OCI-M1 (cell line): ENCODE measurements at places on chromosomes 7 and 10.

- peak; percentile 84 for DNase-seq
These were observed 95.5 kb downstream of the CTBP2 start for GRCh38 chr10:125064681-125065492.

DNA sequence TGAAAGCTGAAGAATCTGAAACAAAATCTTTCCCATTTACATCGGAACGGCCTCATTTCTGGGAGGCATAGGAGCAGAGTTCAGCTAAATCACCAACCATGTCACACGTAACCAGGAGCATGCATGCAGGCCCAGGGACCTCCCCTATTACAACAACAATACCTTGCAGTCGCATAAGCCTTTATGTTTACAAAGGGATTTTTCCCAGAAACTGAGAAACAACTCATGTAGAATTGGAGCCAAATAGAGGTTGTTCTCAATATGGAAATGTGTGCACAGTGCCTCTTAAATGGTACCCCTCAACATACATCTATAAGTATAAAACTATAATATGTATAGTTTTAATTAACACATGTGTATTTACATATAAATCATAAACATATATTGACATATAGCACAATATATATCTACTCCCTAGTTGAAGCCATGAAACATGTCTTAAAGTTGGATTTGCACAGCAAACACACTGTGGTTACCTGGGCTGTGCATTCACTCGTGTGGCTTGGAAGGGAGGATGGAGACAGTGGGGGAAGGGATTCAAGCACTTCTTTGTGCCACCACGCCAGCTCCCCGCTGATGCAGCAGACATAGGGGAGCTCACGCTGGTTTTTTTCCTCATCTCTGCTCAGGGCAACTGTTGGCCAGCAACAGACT, 35.0 kb upstream of the DGKI start:
- DNase-seq, result no peak

GRCh38 chr10:50615658-50616057, 8.1 kb downstream of the SGMS1 start:
- no peak for DNase-seq

DNA sequence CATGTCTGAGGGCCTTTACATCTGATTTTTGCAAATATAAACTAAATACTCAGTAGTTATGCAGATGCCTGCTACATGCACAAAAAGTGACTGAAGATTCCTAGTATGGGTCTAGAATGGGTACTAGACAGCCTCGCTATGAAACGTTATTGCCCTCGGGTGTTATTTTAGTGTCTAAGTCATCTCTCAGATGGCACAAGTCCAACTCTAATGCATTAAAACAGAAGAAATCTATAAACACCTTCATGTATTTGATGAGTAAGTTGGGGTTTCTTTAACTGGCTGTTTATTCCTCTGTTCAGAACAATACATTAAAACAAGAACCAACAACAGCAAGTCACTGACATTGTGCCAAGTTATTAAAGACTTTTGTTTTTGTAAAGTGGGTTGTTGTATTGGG, 41.6 kb downstream of the TEX36 start:
- DNase-seq, result no peak

DNA sequence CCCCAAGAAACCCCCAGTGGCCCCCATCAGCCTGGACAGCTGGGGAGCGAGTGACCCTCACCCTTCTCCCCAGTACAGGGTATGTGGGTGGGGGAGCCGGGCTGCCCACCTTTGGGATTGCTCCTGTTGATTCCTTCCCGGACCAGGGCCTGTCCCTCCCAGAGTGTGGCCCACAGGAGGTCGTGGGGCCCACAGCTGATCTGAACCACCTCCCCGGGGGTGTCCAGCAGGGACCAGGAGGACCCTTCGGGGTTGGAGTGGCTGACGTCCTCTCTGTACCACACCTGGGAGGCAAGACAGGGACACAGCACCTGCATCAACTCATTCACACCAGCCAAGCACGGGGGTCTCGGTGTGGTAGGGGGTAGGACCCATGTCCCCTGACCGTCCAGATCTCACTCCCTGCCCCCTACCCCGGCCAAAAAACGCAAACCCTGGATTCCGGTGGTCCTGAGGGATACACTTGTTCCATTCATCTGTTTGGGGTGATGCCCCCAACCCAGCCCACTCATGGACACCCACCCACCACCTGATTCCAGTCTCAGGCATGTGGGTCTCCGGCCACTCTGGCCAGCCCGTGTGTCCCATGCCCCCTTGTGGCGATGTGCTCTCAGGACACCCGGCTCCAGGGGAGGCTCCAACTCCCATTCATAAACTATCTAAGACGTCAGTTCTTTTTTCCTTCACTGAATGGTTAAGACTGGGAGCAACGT, 10.9 kb downstream of the TECPR1 start:
- DNase-seq, result peak; percentile 83

DNA sequence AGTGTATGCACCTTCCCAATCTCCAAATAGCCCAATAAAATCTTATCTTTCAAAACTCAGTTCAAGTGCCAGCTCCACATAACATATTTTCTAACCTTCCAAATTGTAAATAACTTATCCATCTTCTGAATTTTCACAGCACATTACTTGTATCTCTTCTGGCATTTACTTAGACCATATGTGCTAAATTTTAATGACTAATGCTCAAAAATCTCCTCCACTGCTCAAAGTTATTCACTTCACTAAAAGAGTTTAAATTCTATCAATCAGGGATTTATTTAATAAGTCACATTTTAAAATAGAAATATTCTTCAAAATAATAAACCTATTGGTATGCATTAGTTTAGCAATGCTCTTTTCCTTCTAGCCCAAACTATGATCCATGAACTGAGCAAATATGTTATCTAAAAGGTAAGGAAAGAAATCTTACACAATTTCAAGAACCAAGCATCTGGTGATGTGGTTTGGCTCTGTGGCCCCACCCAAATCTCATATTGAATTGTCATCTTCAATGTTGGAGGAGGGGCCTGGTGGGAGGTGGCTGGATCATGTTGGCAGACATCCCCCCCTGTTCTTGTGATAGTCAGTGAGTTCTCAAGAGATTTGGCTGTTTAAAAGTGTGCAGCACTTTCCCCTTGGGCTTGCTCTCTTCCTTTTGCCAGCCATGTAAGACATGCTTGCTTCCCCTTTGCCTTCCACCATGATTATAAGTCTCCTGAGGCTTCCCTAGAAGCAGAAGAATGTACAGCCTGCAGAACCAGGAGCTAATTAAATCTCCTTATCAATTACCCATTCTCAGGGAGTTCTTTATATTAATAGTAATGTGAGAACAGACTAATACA, 28.1 kb upstream of the GPR22 start:
- DNase-seq, result no peak

DNA sequence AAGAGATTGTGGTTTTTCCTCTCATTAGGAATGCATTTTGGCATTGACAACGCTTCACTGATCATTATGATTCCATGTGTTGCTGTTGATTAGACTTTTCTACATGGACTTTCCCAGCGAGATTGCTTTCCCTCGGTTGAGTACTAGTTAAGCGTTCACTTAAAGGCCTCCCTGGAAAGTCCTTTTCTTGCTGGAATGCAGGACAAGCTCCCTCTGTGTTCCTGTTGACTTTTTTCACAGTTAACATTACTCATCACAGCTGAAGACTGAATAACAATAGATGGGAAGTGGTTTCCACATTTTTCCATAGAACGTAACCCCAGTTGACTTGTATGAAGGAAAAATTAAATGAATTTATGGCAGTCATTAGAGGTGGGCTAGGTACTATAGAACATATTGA, 2.6 kb upstream of the CAV1 start:
- DNase-seq, result no peak

DNA sequence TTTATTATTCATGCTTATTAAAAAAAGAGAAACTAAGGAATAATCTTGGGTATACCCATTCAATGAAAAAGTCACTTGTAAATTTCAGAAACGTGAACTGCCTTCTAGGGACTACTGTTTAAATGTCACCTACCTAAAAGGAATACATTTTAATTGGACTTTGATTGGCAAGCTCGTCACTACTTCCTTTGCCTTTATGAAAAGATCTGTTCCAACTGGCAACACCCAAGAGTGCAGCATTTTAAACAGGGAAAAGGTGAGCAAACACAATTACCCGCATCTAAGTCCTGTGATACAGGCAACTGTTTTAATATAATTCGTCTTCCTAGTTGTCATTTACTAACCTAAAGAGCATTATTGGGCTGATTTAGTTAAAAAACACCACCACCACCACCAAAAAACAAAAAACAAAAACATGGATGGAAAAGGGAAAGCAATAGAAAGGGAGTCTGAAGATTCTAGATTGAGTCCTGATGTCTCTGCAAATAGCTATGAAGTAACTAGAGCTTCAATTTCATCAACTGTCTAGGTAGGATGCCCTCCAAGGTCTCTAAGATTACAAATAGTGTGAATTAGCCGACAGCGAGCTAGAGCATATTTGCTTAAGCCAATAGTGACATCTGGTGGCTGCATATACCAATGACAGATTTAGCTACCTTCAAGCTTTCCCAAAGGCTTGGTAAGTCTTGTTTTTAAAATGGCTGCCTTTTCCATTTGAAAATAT, 33.8 kb upstream of the ICA1 start:
- peak; percentile 83 for DNase-seq

DNA sequence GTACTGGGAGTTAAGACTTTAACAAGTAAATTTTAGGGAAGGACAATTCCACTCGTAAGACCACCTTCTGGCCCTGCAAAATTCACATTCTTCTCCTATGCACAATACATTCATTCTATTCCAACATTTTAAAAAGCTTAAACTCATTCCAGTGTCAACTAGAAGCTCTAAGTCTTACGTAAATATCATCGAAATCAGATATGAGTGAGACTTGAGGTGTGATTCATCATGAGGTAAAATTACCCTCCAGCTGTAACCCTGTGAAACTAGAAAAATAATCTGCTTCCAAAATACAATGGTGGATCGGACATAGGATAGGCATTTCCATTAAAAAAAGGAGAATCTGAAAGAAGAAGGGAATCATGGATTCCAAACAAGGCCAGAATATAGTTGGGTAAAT, 370.3 kb downstream of the CDC14C start:
- no peak for DNase-seq
